ENCODE measurements at places on chromosomes 3 and 15.
A peak's percentile ranks its signal among the peaks of the same experiment; 100 is the strongest.

DNA sequence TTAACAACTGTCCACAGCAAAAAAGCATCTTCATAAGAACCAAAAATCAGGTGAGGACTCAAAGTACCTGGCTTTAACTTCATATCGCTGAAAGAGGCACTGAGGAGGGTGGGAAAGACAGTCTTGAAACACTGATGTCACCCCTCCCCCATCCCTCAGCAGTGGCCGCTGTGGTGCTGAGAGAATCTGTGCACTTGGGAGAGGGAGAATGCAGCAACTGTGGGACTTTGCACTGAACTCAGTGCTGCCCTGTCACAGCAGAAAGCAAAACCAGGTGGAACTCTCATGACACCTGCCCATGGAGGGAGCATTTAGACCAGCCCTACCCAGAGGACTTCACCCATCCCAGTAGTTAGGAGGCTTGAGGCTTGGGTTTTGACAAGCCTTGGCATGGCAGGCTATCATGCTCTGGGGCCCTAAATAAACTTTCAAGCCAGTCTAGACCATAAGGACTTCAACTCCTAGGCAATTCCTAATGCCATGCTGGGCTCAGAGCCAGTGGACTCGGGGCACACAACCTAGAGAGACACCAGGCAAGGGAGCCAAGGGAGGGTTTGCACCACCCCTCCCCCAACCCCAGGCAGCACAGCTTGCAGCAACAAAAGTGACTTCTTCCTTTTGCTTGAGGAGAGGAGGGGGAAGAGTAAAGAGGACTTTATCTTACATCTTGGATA lies 6.1 kb upstream of the ZSCAN2 start:
- no peak for DNase-seq

DNA sequence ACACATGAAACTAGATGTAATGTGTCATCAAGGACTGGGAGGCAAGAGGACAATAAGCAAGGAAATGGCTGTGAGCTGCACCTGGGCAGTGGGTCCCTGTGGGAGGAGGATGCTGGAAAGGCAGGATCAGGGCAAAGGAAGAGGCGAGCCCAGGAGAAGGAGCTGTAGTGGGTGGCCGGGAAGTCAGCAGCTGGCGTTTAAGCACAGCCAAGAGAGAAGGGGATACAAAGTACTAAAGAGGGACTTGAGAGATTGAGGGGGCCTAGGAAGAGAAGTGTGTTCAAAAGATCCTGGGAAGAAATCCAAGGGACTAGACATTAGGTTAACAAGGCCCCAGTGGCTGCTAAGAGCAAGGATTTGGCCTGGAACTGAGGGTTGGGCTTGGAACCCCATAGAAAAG lies 188.5 kb upstream of the SLC24A5 start:
- no peak for DNase-seq

- no peak for DNase-seq
Observed at GRCh38 chr15:74235962-74236361, at the start of gene CCDC33. Gene CCDC33, plus strand, starts transcription at chr15:74236326. Its CDS starts 394 bp downstream, at chr15:74236720.

DNA sequence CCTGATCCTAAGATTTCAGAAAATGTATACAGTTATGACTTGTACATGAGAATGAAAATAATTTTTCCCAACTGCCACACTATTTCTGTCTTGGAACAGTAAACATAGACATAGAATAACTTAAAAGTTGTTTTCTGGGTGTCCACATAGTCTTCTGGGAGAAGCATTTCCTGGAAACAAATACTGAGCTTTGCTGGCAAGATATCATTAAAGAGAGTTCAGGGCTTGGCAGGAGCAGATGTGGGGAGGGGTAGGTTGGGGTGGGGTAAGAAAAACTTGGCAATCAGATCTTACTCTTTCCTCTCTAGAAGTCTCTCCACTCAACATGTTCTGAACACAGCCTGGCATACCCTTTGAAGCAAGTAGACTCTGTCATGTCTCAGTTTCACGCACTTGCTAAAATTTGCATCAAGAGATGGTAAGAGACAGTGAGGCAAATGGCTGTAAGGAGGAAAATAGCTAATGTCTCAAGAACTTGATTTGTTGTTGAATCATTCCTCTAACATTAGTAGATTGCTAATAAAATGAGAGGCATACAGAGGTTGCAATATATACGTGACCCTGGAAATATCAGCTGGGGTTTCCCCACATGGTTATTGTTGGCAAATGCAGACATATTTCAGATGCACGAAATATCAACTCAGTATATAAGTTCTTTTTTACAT lies 27.3 kb upstream of the ABI3BP start:
- DNase-seq: no peak

- DNase-seq: no peak
Observed at GRCh38 chr3:108223928-108224327, 1.7 kb upstream of the IFT57 start.

DNA sequence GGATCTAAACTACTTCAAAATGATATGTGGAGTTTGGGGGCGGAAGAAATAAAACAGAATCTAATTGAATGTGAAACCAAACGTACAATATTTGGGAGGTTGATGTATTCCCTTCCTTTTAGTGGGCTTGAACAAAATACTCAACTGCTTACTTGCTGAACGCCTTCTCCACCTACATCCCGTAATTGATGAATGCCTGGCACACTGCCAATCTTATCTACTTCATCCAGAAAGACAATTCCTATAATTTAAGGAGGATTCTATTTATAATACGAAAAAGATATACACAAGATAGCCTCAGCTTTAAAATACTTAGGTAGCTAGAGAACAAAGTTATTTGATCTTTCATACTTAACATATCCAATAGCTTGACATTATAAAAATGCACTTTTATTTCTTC lies 23.1 kb upstream of the PDCD7 start:
- no peak for DNase-seq

DNA sequence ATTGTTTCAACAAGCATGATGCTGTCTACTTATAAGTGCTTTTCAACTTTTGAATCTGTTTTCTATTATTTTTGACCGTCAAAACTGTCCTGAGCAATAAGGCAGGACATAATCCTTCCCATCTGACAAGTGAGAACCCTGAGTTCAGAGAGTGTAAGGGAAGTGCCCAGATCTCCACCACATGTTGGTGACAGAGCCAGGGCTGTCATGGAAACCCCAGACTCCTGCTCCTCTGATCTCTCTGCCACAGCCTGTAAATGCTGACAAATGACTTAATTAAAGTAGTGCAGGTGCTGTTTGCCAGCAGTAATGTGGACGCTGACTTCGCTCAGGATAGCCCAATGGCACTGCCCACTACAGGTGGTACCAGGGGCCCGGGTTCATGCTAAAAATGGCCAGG lies 40.3 kb downstream of the SPSB4 start:
- no peak for DNase-seq

DNA sequence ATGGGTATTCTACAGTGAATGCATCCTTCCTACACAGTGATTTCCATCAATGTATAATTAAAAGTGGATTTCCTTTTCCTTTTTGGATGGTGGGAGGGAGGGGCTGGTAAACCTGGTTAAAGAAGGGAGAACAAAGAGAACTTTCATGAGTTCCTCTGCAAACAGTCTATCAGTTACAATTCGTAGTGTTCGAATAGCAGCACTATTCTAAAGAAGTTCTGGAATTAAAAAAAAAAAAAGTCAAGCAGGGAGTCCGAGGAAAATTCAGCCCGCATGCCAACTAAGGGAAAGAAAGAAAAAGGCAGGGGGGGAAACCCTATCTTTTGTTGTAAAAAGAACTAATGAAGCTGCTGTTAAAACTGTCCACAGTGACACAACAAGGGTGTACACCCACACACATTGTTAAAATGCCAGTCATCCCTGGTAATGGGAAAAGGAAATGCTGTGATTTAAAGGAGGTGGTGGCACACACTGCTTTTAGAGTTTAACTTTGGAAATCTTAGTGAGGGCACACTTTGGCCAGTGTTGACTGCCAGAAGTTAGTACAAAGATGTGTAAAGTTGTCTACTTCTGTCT lies 521.2 kb downstream of the ZIC1 start:
- DNase-seq: no peak

GRCh38 chr15:61467823-61468222 lies 238.7 kb upstream of the RORA start:
- DNase-seq: no peak

- DNase-seq: peak; percentile 15
Observed at GRCh38 chr3:81581966-81582599, 179.4 kb downstream of the GBE1 start.

GRCh38 chr3:45565342-45565741 lies 29.2 kb upstream of the LIMD1 start:
- DNase-seq: no peak

GRCh38 chr3:112774293-112774926 lies 72.3 kb downstream of the CD200R1L start:
- no peak for DNase-seq

DNA sequence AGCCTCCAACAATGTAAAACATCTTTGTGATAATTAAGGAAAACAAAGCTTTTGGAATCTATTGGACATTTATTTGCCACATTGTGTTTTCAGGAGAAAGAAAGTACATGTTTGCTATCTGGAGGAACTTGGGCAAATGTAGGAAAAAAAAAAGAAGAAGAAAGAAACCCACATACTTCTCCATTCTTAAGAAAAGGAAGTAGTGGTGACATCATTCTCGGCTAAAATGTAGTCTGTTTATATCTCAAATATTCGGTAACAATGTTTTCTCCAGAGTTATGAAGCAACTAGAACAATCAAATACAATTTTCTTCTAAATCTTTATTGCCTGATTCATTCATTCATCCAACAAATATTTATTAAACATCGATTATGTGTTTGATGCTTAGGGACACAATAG lies 2.3 kb upstream of the TGFBR2 start:
- no peak for DNase-seq

- no peak for DNase-seq
Observed at GRCh38 chr15:71547011-71547410, 263.3 kb upstream of the NR2E3 start.

DNA sequence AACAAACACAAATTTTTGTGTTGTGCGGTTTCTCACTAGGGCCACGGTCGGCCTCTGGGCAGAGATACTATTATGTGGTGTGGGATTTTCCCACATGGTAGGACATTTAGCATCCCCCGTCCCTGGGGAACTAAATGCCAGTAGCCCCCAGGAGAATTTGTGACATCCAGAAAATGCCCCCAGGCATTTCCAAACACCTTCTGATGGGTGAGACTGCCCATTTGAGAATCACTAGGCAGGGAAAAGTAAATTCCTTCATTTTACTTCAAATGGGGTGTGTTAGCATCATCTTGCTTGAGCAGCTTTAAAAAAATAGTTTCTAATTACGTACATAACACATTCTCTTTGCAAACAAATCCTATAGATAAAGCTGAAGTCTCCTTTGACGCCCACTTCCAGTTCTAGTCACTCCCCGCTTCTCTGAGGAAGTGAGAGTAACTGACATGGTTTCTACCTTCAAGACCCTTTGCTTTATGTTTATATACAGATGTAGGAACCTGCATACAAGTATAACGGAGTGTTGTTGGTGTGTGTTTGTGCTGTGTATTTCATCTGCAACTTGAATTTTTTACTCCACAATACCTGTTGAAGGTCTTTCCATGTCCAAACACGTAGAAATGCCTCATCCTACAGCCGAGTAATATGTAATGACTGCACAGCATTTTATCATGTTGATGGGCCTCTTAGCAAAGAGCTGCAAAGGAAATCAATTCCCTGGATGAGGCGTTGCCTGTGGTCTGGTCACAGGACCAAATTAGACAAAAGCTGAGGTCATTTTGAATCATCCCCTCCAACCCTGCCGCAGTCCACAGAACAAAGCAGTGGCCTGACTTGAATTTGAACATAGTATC lies 31.4 kb upstream of the ZBTB38 start:
- no peak for DNase-seq

- no peak for DNase-seq
Observed at GRCh38 chr15:75647370-75648155, at the start of gene SNX33. Gene SNX33, plus strand, starts transcription at chr15:75647912. Its CDS starts 1,191 bp downstream, at chr15:75649103.

DNA sequence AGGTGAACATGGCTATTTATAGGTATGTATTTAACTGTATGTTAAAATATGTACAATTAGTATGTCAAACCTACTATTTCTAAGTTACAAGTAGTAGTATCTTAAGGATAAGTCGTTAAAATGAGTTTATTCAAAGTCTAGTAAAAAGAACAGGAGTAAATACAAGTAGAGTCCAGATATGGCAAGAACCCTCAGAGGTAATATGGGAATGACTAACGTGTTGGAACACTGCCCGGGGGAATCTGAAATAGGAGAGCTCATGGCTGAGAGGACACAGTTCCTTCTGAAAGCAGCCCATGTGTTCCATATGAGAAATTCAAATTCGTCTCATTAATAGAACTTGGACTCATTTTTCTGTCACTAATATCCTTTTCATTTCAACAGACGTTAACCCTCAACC lies 158.8 kb downstream of the CLSTN2 start:
- peak; percentile 4 for DNase-seq

DNA sequence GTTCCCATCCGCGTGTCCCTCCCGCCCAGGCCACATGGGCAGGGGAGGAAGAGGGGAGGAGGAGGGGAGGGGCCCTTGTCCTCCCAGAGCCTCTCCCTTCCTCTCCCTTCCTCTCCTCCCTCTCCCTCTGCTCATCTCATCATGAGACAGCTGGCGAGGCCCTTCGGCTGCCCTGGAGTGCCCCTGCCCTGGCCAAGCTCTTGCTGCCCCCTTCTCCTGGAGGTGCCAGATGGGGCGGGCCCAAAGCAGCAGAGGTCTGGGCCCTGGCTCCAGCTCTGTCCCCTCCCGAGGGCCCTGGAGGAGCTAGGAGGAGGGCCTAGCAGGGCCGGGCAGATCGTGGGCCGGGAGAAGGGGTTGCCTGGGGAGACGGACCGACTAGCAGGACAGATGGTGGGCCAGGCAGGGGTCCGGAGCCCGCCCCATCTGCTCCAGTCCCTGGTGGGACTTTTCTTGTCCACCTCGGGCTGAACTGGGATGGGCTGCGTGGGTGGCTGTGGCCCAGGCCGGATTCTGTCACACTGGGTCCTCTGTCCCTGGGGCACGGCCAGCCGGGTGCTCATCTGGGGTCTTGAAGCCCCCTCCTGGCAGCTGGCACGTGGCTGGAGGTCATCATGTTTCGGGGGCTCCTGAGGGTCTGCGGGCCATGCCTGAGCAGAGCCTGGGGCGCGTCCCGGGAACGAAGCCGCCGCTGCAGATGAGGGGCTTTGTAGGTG lies 183.4 kb downstream of the GOLGA6L6 start:
- no peak for DNase-seq

DNA sequence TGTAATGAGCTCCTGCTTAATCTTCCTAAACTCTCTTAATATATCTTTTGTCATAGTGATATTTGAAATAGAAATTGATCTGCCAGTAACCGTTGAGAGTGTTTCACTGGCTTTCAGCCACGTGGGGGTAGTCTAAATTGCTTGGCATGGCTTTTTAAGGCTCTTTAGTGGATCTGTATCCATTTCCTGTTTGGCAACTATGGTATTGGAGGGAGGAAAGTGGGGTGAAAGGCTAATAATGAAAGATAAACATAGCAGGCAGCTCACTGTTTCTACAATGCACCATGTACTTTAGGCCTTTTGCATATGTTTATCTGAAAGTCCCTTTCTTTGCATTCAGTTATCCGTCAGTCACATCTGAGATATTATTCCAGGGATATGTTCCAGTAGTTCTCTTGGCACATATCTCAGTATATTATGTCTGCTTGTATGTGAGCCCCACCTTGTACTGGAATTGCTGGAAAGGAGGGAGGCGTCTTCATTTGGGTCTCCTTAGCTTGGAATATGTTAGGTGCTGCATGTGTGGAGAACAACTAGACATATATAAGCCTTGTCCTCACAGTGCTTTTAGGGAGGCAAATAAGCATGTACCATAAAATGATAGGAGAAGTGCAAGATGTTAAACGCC lies 10.8 kb downstream of the TOPAZ1 start:
- DNase-seq: no peak
